ENCODE measurements at places on chromosomes 16 and 17.

DNA sequence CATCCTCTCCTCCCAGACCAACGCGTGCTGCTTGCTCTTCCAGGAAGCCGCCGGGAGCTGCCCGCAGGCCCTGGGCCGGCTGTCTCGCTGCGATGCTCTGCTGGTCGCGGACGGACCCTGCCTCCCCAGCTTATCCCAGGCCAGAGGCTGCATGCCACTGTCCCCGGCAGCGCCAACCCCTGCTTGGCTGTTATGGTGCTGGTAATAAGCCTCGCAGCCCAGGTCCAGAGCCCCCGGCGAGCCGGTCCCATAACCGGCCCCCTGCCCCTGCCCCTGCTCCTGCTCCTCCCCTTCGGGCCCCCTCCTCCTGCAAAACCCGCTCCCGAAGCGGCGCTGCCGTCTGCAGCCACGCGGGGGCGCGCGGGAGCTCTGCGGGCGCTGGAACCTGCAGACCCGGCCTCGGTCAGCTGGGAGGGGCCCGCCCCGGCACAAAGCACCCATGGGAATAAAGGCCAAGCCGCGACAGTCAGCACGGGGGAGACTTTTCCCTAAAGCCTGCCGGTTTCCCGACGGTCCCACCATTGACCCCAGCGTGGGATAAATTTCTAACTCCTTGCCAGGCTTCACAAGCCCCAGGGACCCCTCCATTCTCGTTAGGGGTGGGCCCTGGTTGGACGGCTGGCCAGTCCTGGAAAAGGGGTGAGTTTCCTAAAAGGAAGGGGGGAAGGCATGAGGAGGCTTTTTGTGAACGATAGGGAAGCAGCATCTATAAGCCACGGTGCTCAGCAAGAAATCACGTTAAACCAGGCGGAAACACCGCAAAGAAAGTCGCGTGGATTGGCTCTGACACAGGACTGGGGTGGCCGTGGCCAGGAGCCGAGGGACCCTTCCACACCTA lies 11.2 kb downstream of the ENPP7 start:
- peak; percentile 60 for DNase-seq

GRCh38 chr16:23040246-23040645 lies 109.0 kb downstream of the USP31 start:
- DNase-seq = no peak

DNA sequence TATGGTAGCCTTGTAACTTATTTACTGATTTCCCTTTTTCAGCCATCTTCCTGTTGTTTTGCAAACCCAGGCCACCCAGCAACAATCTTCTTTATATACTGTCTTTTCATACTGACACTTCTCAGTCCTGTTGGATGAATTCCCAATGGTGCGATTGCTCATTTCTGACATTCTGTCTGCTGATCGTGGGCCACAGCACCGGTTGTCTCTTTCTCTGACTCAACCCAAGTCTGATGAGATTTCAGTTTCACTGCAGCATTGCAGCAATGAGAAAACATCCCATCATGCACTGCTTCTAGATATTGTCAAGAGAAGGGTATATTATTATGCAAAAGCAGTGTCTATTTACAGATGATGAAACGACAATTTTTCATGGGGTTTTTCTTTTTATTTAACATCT lies 349.2 kb upstream of the HSBP1 start:
- DNase-seq = no peak

DNA sequence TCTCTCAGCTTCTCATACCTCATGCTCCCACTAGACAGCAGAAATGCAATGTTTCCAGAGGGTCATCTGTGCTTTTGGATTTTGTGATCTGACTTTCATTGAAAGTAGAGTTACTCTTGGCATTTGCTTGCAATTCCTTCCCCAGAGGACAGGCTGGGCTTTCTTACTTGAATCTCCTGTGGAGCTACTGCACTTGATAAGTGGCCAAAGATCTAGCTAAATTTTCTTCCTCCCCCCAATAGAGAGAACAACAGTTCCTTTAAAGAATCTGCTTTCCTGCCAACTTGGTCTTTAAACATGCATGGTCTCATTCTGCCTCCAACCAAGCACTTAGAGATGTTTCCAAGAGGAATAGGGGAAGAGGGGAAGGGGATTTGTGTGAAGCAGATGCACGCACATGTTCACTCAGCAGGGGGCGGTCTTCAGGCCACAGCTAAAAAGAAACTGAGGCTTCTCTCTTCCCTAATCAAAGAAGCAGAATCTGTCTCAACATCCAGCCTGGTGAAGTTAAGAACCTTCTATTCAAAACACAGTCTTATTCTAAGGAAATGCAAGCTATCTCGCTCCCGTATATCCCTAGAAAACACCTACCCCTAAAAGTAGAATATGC lies 229.6 kb downstream of the ZFHX3 start:
- DNase-seq = no peak

DNA sequence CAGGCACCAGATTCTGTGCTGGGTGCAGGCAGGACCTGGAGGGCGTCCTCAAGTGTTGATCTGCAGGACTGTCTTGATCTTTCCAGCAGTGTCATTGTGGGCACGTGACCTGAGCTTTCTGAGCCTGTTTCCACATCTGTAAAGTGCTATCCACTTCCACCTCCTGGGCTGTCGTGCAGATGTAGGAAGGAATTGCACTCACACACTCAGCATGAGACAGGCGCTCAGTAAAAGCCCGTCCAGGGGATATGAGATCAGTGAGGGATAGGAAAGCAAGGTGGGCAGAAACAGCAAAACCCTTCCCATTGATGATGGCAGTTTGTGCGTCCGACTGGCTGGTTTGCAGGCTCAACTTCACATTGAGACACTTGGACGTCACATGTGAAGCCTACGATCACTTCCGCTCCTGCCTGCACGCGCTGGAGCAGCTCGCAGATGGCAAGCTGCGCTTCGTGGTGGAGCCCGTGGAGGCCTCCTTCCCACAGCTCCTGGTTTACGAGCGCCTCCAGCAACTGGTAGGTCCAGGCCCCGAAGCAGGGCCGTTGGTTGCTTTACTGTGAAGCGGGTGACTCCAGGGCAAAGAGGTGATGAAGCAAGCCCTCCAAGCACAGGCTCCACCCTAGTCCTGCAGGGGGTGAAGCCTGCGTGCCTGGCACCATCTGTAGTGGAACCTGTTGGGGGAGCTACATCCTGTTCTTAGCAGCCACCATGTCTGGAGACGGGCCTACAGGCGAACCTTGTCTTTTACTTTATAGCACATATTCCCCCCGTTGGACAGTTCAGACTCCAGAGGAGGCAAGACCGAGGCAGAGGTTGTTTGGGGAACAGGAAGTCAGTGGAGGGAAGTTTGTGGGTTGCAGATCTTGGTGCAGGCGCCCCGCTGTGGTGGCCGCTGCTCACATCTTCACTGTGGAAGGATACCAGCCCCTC lies 23.0 kb downstream of the METTL22 start:
- DNase-seq = no peak

DNA sequence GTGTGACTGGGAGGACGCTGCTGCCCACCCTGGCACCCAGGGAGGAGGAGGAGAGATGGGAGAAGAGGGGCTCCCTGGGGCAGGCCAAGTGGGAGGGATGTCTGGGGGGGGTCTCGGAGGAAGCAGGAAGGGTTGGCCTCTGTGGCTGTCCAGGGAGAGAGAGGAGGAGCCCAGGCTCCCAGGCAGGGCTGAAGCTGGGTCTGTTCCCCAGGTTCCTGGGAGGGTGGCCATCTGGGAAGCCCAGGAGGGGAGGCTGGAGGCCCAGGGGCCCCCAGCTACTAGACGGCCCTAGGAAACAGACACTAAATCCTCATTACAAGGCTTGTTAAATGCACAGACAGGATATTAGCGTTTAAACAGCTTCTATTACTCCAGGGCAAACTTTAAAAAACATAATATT lies 139.8 kb downstream of the ENGASE start:
- no peak for DNase-seq

- no peak for DNase-seq
Measured at GRCh38 chr16:15440852-15441251, 6.5 kb downstream of the BMERB1 start.

- no peak for DNase-seq
Measured at GRCh38 chr17:62641153-62641552, 13.7 kb downstream of the MRC2 start.

DNA sequence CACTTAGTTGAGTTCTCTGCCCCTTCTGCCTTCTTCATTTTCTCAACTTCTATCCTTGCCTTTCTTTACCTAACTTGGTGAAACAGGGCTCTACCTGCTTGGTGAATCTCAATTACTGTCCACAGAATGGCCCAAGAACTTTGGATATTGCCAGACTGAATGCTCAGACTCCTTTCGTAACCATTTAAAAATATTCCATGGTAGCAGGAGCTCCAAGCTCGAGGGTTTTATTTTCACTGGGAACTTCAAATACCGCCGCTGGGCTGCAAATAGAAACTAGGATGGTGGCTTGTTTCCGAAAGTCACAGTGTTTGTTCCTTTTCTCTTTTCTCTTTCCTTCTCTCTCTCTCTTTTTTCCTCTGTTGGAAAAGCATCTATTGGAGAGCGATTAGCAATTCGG lies 13.2 kb downstream of the TMEM100 start:
- no peak for DNase-seq

DNA sequence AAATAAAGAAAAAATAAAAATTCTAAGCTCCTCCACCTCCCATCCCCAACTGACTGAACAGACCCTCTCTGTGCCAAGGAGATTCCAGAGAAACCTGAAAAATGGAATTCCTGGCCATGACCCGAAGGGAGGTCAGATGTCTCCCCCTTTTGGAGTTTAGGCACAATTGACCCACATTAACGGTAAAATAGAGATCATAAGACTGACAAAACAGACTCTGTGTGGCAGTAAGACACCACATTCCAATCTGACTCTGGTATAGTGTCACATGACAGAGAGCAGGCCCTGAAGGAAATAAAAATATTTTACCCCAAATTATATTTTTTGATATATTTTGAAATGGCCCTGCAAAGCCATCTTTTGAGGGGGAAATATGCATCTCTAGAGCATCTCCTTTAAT lies 115.1 kb upstream of the ZKSCAN2 start:
- no peak for DNase-seq

DNA sequence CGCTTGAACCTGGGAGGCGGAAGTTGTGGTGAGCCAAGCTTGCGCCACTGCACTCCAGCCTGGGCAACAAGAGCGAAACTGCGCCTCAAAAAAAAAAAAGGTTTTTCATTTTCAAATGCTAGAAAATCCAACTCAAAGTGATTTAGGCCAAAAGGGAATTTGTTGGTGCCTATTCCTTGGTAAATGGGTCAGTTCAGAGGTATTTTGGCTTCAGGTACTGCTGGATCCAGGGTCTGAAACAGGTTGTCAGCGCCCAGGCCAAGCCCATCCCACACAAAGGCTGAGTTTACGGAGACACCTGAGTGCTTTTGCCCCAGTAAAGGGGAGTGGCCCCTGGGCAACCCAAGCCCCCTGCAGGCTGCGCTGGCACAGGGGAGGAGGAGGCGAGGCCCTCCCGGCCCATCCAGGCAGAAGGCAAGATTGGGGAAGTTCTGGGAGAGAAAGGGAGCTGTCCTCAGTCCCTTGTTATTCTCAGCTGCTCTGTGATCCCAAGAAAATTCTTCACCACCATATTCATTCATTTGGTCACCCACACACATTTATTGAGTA lies 8.5 kb upstream of the JPH3 start:
- no peak for DNase-seq

DNA sequence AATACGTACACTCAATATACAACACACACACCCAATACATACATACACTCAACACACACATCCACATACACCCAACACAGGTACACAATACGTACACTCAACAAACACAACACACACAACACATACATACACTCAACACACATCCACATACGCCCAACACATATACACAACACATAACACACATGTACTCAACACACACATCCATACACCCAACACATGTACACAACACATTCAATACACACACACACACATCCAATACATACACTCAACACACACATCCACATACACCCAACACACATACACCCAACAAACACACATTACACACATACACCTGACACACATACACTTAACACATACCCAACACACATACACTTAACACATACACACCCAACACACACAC lies 95.9 kb downstream of the CCDC182 start:
- no peak for DNase-seq

DNA sequence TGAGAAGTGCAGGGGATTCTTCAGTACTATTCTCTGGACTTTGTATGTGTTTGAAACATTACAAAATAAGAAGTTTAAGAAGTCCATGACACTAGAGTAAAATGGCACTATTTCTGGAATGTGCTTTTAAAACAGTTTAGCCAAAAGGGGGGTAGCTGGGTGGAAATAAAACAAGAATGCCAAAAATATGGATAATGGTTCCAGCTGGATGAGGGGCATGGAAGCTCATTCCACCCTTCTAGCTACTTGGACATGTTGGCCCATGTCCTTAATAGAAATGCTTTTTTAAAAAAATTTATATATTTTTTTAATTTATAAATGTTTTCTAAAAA lies 13.1 kb downstream of the ZC3H7A start:
- no peak for DNase-seq

DNA sequence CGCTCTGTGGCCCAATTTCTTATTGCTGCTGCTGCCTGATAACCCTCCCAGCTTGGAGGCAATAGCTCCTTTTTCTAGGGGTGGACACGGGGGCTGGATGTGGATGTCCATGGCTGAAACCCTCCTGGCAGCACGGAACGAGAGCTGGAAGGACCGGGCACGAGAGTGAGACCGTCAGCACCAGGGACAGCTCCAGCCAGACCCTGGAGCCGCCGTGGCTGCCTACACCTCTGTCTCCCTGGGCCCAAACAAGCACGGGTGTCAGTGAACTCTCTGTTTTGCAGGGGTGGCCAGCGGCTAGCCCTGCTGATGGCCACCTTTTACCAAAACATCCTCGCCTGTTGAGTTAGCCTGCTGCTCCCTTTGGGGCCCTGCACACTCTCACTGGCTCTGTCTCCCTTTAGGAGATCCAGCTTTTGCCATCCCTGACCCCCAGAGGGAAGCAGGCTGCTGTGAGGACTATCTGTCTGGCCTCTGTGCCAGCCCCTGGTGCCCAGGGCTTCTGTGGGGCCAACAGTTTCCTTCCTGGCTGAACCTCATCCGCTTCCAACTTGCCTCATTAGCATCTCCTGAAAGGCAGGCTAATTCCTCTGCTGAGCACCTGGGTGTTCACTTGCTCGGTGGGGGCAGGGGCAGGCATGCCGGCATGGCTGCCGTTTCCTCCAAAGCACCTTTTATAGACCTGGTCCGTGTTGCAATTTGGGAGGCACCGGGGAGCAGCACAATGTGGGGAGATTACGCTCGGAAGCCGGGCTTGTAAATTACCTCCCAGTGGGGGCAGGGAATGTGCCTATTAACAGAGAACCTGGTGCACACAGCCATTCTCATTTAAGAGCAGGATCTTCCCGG lies 118.1 kb downstream of the ENGASE start:
- DNase-seq = no peak

DNA sequence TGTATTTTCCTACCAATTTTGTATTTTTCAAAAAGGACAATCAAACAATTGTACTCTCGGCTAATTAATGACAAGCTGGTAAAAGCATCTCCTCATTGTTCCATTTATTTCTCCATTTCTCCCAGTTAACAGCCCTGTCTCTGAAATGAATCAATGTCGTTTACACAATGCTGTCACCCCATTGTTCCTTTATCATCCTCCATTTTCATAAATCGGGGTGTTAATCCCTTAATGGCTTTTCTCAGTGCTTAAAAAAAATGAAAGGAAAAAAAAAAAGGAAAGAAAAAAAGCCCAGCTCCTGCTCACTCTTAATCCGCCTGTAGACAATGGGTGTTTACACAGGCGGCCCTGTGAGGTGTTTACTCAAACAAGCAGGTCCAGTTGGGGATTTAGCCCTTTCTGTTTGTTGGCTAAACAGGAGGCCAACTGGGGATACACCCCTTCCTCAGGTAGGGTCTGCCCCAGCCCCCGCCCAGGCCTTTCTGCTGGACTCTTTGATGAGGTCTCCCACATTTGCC lies 86.8 kb upstream of the SALL1 start:
- no peak for DNase-seq

Measured in stimulated activated CD8-positive, alpha-beta memory T cell treated with anti-CD3 and anti-CD28 coated beads, Interleukin-15, amount 100 ng/mL, for 24 hours (primary cell).